ENCODE measurements at places on chromosomes 16 and 17.

GRCh38 chr16:82639263-82639662, 12.5 kb downstream of the CDH13 start:
- DNase-seq: no peak

GRCh38 chr17:35374766-35375344, 1.4 kb upstream of the SLFN11 start:
- DNase-seq: no peak

- no peak for DNase-seq
Measured at GRCh38 chr16:1334739-1335138, 1.3 kb downstream of the BAIAP3 start.

DNA sequence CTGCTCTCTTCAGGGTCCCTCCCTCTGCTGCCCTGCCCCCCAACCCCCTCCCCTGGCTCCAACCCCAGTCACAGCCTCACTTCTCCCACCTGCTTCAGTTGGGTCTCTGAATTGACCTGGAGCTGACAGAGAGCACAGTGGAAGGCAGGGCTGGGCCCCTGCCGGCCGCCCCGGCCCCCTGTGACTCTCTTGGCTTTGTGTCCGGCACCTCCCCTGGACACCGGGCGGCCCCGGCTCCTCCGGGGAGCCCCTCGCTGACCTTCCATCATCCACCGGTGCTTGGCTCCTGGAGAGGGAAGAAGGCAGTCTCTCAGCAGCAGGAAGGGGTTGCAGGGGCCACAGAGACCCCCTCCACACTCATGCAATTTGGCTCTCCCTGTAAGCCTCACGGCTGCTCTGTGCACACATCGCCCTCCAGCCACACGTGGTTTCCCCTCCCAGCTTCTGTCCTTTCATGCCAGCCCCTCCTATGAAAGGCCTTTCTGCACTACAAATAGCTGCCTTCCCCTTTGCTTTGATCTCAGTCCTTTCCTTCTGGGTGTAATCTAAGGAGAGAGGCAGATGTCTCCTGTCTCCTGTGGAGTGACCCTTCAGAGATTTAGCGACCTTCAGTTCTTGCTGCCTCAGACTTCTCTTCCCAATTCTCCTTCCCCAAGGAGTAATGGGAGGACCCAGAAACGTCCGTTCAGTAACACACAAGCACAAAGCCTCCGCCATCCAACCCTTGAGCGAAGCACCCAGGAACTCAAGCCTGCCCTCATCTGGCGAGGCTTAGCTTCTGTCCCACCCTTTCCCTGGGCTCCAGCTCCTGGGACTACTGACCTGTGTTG, 8.3 kb downstream of the NKIRAS2 start:
- no peak for DNase-seq

DNA sequence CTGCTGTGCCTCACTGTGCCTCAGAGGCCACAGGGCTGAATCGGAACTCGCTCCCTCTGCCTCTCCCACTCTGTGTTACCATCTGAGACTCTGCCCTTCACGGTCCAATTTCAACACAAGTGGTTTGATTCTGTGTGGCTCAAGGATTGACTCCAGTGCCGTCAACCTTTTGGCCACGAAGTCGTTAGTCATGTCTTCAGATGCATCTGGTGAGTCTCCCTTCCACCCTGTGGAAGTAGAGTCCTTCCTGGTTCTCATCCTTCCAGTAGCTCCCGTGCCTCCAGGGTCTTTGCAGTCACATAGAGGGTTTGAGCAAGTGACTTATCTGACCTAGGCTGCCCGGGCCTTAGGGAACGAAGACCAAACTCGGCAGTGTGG, 51.2 kb downstream of the PGS1 start:
- no peak for DNase-seq

DNA sequence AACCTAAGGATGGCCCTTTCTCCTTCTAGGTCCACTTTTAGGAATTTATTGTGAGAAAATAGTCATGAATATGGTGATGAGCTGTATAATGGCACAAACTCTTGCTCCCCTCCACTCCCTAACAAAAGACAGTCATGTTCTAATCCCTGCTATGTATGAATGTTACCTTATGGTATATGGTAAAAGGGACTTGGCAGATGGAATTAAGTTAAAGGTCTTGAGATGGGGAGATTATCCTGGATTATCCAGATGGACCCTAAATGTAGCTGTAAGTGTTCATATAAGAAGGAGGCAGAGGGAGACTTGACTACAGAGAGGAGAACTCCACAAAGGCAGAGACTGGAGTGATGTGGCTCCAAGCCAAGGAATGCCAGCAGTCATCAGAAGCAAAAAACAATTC, 296.1 kb downstream of the SOX9 start:
- no peak for DNase-seq

DNA sequence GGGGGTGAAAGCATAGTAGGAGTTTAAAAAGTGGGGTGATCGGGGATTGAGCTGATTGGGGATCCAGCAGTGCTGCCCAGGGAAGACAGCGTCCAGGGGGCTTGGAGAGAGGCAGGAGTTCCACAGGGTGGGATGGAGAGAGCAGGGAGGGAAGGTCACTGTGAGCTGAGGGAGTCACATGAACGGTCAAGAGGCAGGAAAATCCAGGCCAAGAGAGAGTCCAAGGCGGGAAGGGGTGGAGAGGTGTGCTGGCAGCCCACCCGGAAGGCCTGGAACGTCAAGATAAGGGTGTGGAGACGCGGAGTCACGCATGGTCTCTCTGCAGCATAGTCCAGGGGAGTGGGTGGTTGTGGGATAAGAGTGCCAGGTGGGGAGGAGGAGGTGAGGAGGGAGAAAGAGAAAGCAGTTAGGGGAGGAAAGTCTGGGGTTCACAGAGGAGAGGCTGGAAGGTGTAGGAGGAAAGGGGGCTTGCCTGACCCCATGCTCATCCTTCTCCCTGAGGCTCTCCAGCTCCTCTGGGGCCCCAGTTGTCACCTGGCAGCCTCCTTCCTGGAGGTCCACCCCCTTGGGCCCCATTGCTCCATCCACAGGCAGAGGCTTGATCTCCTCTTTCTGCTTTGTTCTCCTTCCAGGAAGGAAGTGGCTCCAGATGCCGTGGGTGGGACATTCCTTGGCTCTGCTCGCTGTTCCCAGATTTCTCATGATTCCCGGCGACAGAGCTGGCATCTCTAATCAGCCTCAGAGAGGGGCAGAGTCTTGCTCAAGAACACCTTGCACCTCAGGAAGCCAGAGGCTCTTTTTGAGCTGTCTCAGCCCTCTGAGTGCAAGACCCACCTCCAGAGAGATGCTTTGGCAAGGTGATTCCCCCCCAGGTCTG, 28.7 kb downstream of the CCR7 start:
- DNase-seq: no peak

DNA sequence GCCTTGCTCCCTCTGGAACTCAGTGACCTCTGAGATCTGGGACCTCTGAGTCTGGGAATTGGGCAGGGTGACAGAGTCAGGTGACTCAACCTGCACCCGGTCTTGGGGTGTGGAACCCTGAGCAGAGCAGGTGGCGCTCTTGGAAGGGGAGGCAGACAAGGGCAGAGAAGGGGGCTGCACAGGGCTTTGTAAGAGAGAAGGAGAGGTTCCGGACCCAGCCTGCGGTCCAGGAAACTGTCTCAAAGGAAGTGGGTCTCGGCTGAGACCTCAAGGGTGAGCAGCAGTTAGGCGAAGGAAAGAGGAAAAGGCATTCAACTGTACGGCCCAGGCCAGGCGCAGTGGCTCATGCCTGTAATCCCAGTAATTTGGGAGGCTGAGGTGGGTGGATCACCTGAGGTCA, 10.0 kb upstream of the RIPOR1 start:
- DNase-seq: no peak

DNA sequence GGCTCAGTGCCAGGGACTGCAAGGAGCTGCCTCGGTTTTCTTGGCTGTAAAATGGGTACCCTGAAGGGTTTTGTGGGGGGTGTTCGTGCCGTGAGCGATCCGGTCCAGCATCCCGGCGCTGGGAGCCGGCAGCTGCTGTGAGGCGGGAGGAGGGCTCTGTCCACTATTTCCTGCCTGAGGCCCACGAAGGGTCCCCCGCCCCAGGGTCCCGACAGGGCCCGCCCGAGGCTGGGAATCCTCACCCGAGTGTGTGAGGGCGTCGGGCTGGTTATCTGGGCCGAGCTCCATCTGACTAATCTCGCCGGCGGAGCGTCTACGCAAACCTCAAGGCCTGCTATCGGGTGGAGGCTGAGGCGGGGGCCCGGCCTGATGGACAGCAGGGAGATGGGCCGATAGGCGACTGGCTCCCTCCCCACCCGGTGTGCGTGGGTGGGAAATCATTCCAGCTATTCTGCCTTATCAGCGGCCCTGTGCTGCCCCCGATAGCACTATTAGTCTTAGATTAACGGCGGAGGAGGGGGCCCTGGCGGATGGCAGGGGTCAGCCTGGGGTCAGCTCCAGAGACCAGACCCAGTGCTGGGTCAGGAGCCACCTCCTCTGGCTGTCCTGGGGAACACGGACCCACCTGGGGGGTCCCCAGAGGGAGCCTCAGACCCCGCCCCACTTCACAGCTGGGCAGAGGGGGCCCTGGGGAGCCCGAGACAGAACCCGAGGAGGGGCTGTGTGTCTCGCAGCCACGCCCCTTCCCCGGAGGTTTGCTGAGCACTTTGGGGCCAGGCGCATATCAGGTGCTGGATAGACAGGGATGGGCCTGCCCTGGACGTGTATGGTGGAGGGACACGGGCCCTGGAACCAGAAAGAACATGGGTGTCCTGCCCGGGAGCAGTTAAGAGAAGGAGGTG, 44.7 kb downstream of the ZFPM1 start:
- no peak for DNase-seq

GRCh38 chr17:18025945-18026776, 12.8 kb downstream of the ATPAF2 start:
- peak; percentile 20 for DNase-seq

- no peak for DNase-seq
Measured at GRCh38 chr16:48492133-48492532, 106.9 kb upstream of the SIAH1 start.
